ENCODE measurements at places on chromosomes 5 and 9. TPM values are rescaled to one million over a fixed set of nuclear protein-coding genes. Genes with fewer than 3 reads are reported as not detected.

DNA sequence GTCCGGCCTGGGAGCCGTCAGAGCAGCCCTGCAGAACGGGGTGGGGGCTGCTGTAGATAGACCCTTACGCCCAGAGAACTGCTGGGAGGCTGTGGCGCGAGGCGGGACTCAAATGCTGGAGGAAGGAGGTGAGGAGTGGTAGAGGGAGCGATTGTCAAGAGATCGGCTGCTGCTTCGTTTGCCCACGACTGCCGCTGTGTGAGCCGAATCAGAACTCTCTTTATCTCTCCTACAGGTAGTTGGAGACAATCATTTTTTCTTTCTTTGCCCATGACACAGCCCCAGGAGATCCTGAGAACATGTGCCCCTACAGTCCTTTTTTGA, 456 bp downstream of the ZNF79 start:
- H3K36me3 ChIP-seq = peaks cover 19% of the 10 kb centered on the region
- H3K27ac ChIP-seq = peak overlapping the region; percentile 92
- no peak for ATAC-seq
- H3K4me3 ChIP-seq = peak overlapping the region; percentile 67

- H3K27ac ChIP-seq = no peak overlapping the region
- H3K36me3 ChIP-seq = no peaks in the 10 kb centered on the region
- H3K4me3 ChIP-seq = no peak overlapping the region
- H3K4me1 ChIP-seq = no peaks in the 10 kb centered on the region
- no peaks in the 10 kb centered on the region for H3K27me3 ChIP-seq
- no peak for ATAC-seq
These were observed 968.8 kb downstream of the TLE1 start for GRCh38 chr9:80720579-80720978.

- no peak for ATAC-seq
- H3K27ac ChIP-seq = no peak overlapping the region
- H3K4me1 ChIP-seq = no peaks in the 10 kb centered on the region
- H3K27me3 ChIP-seq = no peaks in the 10 kb centered on the region
- no peak overlapping the region for H3K4me3 ChIP-seq
- no peaks in the 10 kb centered on the region for H3K36me3 ChIP-seq
These were observed 58.7 kb downstream of the ARHGEF28 start for GRCh38 chr5:73684691-73685090.

DNA sequence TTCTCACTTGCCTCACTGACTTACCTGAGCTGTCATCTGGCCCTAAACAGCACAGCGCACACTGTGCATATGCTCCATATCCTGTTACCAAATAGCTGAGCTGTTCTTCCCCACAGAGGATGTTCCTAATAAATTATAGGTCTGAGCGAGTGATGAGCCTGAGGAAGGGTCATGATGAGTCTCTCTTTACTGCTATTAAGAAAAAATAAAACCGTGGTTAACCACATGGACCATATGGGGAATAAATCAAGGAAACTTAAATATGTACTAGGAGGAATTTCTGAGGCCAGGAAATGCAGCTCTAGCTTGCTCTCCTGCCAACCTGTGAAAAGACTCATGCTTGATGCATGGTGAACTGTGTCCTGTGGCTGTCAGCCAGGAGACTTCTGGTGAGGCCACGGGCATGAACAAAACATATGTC, 424.8 kb upstream of the DMAC1 start:
- no peak overlapping the region for H3K4me3 ChIP-seq
- H3K27ac ChIP-seq = no peak overlapping the region
- no peaks in the 10 kb centered on the region for H3K36me3 ChIP-seq
- no peak for ATAC-seq
- no peaks in the 10 kb centered on the region for H3K4me1 ChIP-seq

Gene DRD1
- total RNA-seq = not detected

GRCh38 chr5:65766175-65766574, 44.2 kb downstream of the NLN start:
- H3K27ac ChIP-seq = no peak overlapping the region
- no peak for ATAC-seq
- peaks cover 15% of the 10 kb centered on the region for H3K36me3 ChIP-seq
- H3K4me3 ChIP-seq = no peak overlapping the region

DNA sequence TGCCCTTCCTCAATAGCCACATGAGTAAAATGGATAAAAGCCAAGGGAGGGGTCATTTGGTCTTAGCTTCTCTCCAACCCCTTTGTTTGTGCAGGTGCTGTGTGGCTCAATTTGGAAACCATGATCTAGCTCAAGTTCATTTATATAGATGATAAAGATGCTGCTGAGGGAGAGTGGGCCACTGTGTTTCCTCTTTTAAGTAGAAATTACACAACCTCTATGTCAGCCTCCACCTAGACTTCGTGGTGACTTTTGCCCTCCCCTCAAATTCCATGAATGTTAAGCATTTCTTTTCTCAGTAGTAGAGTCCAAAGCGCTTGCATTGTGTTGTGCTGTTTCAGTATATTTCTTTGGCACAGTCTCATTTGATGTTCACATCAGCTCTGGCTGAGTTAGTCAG, 241.4 kb downstream of the ARHGAP26 start:
- no peak overlapping the region for H3K27ac ChIP-seq
- peaks cover 28% of the 10 kb centered on the region for H3K4me1 ChIP-seq
- ATAC-seq = no peak

Gene RBM18
- total RNA-seq = 21.3 TPM

- H3K36me3 ChIP-seq = no peaks in the 10 kb centered on the region
- H3K4me3 ChIP-seq = no peak overlapping the region
- no peaks in the 10 kb centered on the region for H3K4me1 ChIP-seq
- ATAC-seq = peak; percentile 55
- no peak overlapping the region for H3K27ac ChIP-seq
These were observed 466.7 kb downstream of the NFIB start for GRCh38 chr9:13847270-13847669.

Gene AIF1L
- 22.1 TPM for total RNA-seq

GRCh38 chr5:144433893-144434292, 263.2 kb downstream of the KCTD16 start:
- H3K27ac ChIP-seq = no peak overlapping the region
- H3K4me3 ChIP-seq = no peak overlapping the region
- H3K36me3 ChIP-seq = no peaks in the 10 kb centered on the region
- H3K4me1 ChIP-seq = no peaks in the 10 kb centered on the region
- ATAC-seq = no peak

Gene ITK
- total RNA-seq = 0.52 TPM

Gene GARIN3
- total RNA-seq = not detected

Gene CAMSAP1
- 28.6 TPM for total RNA-seq

GRCh38 chr9:33161011-33161588, 6.0 kb downstream of the B4GALT1 start:
- H3K4me1 ChIP-seq = peaks cover 34% of the 10 kb centered on the region
- H3K4me3 ChIP-seq = no peak overlapping the region
- H3K27ac ChIP-seq = peak overlapping the region; percentile 94

GRCh38 chr9:68545033-68545705, 4.5 kb upstream of the TMEM252 start:
- H3K27ac ChIP-seq = no peak overlapping the region
- H3K27me3 ChIP-seq = no peaks in the 10 kb centered on the region
- no peaks in the 10 kb centered on the region for H3K36me3 ChIP-seq
- H3K4me1 ChIP-seq = peaks cover 27% of the 10 kb centered on the region
- H3K4me3 ChIP-seq = no peak overlapping the region
- ATAC-seq = no peak

GRCh38 chr5:126812199-126812570, 35.2 kb downstream of the LMNB1 start:
- H3K27ac ChIP-seq = no peak overlapping the region
- no peak for ATAC-seq
- no peak overlapping the region for H3K4me3 ChIP-seq
- H3K36me3 ChIP-seq = no peaks in the 10 kb centered on the region
- H3K4me1 ChIP-seq = no peaks in the 10 kb centered on the region

DNA sequence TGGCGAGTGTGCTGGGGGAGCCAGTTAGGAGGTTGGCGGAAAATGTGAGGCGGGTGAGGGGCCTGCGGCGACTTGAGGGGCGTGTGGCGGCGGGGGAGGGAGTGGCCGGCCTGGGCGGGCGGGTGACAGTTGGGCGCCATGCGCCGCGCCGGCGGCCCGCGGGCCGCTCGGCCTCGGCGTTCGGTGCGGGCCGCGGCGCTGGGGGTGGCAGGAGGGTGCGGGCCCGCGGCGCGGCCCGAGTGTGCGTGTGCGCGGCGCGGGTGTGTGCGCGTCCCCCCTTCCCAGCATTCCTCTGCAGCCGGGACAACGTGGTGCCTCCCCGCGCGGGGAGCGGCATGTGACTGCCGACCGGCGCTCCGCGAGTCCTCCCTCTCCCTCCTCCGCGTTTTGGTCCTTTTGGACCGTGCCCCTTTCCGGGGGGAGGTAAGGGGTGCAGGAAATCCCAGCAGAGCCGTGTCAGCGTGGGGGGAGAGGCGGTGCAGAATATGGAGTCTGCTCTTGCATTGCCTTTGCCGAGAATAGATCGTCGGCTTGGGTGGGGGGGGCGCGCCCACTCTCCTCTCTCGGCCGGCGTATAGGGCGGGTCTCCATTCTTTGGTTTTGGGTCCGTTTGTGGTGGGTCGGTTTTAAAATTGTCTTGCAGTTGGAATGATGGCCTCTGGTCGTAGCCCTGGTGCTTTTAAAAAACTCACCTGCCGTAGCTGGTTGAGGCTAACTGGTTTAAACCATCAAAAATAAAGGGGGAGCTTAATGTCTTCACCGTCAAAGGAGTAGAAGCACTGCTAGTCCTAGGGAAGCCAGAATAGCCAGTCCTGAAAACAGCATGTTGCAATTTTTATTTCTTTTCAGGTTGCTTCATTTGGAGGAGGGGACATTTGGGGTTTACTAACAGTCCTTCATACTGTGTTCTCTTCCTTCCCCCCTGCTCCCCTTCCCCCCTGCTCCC, 2.0 kb downstream of the LARP1 start:
- peak overlapping the region; percentile 95 for H3K4me3 ChIP-seq
- H3K4me1 ChIP-seq = peaks cover 74% of the 10 kb centered on the region
- no peaks in the 10 kb centered on the region for H3K27me3 ChIP-seq
- peak; percentile 5 for ATAC-seq

DNA sequence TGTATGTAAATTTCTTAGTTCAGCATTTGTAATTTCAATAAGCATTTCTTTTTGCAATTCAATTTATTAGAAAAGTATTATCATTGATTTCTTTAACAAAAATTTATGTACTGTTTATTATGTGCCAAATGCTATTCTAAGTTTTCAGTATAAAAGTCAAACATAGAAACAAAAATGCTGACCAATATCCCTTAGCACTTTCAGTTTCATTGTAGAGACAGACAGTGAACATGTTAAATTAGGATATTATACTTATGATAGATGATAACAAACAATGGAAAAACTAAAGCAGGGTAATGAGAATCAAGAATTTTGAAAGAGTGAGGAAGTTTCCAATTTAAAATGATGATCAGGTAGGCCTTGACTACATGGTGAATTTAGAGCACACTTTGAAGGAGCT, 1106.0 kb downstream of the TAF11L14 start:
- no peaks in the 10 kb centered on the region for H3K36me3 ChIP-seq
- no peak overlapping the region for H3K27ac ChIP-seq
- no peaks in the 10 kb centered on the region for H3K4me1 ChIP-seq
- no peak overlapping the region for H3K4me3 ChIP-seq
- no peak for ATAC-seq

Gene ISL1
- 21.3 TPM for total RNA-seq

DNA sequence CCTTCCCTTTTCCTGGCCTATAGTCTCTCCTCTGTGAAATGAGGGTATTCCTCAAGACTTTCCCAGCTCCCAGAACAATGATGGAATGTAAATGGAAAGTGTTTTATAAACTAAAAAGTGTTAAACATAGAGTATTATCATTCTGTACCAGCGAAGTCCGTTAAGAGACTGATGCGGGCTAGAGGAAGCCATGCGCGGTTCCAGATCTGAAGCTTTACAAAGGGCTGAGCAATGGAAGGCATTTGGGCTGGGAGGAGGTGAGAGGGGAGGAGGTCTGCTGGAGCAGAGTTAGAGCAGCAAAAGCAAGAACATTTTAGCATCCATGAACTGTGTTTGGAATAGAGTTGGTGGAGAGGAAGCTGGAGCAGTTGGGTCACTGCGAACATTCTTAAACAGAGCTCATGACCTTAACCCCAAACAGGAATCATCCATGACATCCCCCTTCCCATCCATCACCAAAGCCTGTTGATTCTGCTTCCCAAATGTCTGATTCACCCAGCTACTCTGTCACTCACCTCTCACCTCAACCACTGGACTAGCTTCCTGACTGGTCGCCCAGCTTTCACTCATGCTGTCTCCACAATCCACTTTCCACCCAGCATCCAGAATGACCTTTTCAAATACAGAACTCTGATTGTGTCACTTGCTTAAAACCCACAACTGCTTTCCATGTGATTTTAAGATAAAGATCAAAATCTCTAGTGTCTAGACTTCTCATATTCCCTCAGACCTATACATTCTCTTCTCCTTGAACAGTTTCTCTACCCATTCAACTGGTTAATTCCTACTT, 37.1 kb downstream of the CDK5RAP2 start:
- no peaks in the 10 kb centered on the region for H3K4me1 ChIP-seq
- no peaks in the 10 kb centered on the region for H3K27me3 ChIP-seq
- ATAC-seq = no peak
- H3K36me3 ChIP-seq = no peaks in the 10 kb centered on the region
- no peak overlapping the region for H3K4me3 ChIP-seq

- no peak overlapping the region for H3K27ac ChIP-seq
- H3K36me3 ChIP-seq = peaks cover 86% of the 10 kb centered on the region
- H3K4me1 ChIP-seq = no peaks in the 10 kb centered on the region
- H3K4me3 ChIP-seq = no peak overlapping the region
These were observed 38.1 kb downstream of the FAF2 start for GRCh38 chr5:176486189-176486757.

- no peak overlapping the region for H3K27ac ChIP-seq
- no peaks in the 10 kb centered on the region for H3K4me1 ChIP-seq
- no peak overlapping the region for H3K4me3 ChIP-seq
- no peak for ATAC-seq
- H3K36me3 ChIP-seq = no peaks in the 10 kb centered on the region
These were observed 318.6 kb upstream of the CD180 start for GRCh38 chr5:67515020-67515689.

- H3K27ac ChIP-seq = no peak overlapping the region
- no peak overlapping the region for H3K4me3 ChIP-seq
- H3K4me1 ChIP-seq = no peaks in the 10 kb centered on the region
- no peak for ATAC-seq
These were observed 581.8 kb upstream of the WWC1 start for GRCh38 chr5:167709625-167710024.

- no peaks in the 10 kb centered on the region for H3K4me1 ChIP-seq
- no peaks in the 10 kb centered on the region for H3K36me3 ChIP-seq
- no peak overlapping the region for H3K27ac ChIP-seq
- H3K4me3 ChIP-seq = no peak overlapping the region
These were observed 241.0 kb downstream of the PTPRD start for GRCh38 chr9:10371824-10372223.

Gene SPRY4
- total RNA-seq = 13.6 TPM

DNA sequence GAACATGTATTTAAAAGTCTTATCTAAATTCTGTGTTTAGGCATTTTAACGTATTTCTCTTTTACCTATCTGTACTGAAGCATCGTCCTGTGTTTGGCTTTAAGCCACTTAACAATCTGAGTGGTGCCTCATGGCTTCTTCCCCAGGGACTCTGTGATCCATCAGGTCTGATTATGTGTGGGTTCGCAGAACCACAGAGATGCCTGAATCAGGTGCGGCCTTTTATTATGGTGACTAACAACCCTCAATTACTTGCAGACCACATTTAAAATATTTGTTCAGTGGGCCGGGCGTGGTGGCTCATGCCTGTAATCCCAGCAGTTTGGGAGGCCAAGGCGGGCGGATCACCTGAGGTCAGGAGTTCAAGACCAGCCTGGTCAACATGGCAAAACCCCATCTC, 39.6 kb upstream of the SAP30L start:
- H3K27me3 ChIP-seq = no peaks in the 10 kb centered on the region
- H3K27ac ChIP-seq = no peak overlapping the region
- H3K4me1 ChIP-seq = peaks cover 6% of the 10 kb centered on the region
- H3K36me3 ChIP-seq = peaks cover 24% of the 10 kb centered on the region
- H3K4me3 ChIP-seq = no peak overlapping the region

GRCh38 chr5:54440456-54440893, 15.0 kb upstream of the HSPB3 start:
- no peak overlapping the region for H3K4me3 ChIP-seq
- no peak for ATAC-seq
- H3K27ac ChIP-seq = no peak overlapping the region

Measured in gastroesophageal sphincter (tissue), 4 donors.